ENCODE measurements at places on chromosomes 3 and 15.

DNA sequence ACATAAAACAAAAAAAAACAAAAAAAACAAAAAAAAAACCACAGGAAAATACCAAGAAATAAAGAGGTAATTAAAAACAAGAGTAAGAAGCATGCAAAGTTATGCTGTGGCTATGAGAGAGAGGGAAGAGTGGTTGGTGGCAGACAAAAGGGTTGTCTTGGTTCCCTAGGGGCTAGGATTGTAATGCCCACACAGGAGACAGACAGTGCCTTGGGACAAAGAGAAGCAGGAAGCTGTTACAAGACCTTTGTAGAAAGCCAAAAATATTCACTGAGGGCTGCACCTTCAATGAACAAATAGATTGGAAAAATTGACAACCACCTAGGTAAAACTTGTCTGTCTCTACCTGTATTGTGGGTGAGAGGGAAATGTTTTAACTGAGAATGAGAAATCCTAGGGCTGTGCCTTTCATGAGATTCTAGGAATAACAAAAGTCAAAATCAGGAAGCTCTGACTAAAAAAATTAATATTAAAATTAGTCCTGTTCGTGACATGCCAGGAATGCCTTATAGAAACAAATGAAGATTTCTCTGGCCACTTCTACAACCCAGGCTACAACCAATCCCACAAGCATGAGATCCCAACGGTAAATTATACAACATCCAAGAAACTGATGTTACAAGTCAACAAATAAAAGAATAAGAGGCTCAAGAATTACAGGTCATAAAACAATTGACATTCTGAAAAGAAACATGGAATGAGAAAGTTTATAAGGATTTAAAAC, 45.0 kb upstream of the PRICKLE2 start:
- no peak for DNase-seq

DNA sequence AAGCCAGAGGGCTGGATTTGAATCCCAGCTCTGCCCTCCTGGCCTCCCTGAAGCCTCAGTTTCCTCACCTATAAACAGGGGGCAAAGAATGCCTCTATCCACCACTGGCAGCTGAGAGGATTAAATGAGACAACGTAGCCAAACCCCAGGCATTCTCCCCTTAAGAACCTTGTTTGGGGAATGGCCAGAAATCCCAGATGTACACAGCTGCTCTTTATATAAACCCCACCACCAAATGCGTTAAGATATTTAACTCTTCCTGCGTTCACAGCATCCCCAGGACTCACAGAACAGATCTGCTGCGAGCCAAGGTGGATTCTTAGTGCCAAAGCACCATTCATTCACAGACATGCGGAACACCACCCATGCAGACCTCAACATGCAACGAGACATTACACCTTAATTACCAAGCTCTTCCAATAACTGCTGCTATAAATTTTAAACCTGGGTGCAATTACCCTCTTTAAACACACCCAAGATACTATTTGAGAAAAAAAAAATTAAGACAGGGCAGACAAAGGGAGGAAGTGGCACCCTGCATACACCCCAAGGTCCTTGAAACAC, 5.2 kb downstream of the TLE3 start:
- DNase-seq: no peak

- peak; percentile 31 for DNase-seq
Measured at GRCh38 chr3:3170998-3171397, 8.5 kb downstream of the CRBN start.

GRCh38 chr3:151356794-151357462, 27.6 kb upstream of the P2RY13 start:
- DNase-seq: no peak

DNA sequence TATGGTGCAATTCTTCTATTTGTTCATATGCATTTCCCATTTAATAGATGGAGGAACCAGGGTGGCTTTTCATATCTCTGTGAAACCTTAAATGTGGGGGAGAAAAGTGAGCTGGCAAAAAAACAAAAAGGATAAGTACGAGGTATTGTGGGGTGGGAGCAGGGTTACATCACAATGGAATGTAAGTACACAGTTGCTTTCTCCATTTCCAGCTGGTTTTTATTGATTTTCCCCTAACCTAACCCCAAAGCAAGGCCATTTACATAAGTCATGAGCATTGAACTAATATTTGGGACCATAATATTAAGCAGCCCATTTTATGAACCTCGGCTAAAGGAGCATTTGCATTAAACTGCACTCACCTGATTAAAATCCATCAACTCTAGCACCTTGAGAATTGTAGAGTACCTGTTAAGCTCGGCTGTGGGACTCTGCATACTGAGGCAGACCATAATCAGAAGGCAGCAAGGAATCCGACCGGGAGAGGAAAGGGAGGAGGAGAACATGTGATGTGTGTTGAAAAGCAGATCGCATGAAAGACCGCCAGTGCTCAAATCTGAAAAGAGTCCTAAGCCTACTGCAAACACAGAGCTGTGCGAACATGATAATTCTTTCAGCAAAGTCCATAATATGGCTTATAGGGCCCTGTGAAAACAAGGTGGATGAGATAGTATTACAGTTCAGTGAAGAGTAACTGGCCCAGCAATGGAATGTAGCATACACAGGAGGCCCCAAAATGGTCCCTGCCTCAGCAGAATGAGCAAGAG, 513.4 kb downstream of the FHIT start:
- DNase-seq: no peak

All from ACHN (cell line).